ENCODE measurements at places on chromosomes 7 and 10.

GRCh38 chr7:122618585-122619189, 80.2 kb downstream of the RNF133 start:
- DNase-seq, result no peak

DNA sequence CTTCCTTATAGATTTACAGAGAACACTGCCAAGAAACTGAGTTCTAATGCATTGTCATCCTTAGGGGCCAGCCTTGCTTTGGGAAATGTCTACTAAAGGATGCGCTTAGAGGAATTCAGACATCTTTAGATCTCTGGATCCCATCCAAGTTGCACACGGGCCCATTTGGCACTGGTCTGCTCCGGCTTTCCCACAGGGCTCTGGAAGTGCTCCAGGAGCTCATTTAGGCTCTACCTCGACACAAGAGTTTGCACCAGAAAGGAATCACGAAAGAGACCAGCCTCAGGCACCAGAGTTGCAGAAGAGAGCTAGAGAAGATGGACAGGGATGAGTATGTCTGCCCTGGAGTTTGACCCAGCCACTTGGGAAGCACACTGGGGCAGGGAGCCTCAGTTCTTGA, 150.1 kb upstream of the TMEM72 start:
- no peak for DNase-seq

- no peak for DNase-seq
Observed at GRCh38 chr10:117763528-117763927, 221.0 kb downstream of the EMX2 start.

GRCh38 chr7:45578022-45578421, 3.9 kb downstream of the ADCY1 start:
- no peak for DNase-seq

DNA sequence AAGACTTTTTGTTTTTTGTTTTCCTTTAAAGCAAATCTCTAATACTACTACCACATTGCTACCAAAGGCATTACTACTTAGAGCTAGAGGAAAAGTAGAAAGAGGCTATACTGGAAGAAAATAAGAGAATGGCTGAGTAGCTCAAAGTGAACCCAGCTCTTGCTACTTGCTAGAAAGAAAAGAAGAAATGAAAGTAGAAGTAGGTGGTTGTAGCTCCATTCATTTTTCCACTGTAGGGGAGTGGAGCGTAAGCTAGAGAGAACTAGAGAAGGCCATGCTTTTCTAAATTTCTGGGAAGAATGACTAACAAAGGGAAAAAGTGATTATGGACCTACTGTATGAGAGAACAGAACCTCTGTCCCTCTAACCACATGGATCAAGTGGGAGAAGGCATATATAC, 184.4 kb downstream of the PON1 start:
- no peak for DNase-seq

DNA sequence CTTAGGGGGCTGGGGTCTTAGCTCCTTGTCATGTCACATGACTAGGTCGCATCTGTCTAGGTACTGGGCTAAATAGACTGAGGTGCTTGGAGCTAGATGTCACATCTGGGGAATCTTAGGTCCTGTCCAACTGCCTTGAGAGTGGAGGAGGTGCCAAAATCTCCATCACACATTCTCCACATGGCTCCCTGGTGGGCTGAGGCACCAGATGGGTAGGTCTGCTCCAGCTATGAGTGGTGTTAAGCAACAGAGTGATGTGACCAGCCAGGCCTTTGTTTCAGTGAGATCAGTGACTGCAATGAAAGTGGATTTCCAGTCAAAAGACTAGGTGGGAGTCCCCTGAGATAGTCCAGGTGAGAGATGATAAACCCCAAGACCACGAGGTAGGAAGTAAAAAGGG, 251.8 kb downstream of the BMPER start:
- no peak for DNase-seq

DNA sequence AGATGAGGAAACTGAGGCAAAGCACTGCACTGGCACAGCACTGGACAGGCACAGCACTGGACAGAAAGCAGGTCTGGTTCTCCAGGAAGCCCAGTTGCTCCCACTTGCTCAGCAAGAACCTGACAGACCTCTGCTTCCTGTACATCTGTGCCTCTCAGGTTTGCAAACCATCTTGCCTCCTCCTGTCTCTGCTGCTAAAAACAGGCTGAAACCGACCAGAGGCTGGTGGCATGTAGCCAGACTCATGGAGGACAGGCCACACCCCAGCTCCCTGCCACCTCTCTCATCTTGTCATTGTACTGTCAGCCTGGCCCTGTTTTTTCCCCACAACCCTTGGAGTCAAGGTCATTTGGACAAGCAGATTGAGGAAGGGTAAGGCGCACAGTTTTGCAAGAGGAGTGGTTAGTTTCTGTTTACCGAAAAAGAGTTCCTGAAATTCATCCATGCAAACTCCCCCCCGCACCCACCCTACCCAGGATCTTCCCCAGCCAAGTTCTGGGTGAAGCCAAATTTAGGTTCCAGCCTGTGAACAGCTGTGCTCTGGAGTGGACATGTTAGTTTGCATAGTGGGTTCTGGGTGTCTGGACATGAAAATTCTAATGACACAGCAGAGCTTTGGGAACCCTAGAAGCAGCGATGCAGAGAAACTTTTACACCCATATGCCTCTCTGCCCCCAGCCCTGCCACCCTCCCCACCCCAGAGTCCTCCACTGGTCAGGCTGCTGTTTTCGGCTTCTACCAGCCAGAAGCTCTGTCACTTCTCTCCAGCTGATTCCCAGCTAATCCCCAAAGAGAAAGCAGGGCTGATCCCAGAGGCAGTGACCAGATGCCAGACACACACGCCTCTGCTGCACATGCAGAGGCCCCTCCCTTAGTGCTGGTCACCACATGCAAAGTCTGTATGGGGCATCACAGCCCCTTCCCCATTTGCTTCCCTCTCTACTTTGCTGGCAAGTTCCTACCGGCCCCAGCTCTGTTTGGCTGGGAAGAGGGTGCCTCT, 8.5 kb upstream of the C10orf105 start:
- DNase-seq, result peak; percentile 36

- DNase-seq, result no peak
Observed at GRCh38 chr10:62653254-62653653, 151.3 kb upstream of the ADO start.

DNA sequence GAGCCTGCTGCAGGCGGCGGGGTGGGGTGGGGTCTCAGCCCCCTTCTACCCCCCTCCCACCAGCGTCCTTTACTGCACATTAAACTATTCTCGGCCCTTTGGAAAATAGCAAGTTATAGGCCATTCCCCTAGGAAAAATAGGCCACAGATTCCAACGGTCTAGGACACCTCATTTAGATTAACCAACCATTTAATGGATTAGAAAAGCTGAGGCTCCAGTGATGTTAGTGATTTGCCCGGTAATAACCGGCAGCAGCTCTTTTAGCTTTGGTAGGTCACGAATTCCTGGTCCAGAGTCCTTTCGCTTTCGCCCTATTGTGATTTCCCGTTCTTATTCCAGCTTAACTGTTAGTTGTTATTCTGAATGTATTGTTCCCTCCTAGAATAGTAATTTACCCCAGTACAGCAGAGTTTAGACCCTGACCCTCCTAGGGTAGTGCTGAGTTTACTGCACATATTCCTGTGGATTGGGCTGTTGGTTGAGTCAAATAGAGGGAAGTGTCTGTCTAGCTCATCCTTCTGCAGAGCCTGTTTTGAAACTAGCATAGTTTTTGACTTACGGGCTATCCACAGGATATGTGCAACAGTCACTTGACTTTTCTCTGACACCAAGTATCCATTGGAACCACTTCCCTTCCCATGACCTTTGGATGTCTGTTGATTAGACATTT, 754 bp downstream of the GSTO1 start:
- DNase-seq, result peak; percentile 54

GRCh38 chr7:112215787-112216186, 9.3 kb downstream of the ZNF277 start:
- DNase-seq, result peak; percentile 81

- DNase-seq, result no peak
Observed at GRCh38 chr10:131556061-131556896, 244.8 kb upstream of the TCERG1L start.

GRCh38 chr10:29387269-29387668, 98.4 kb downstream of the LYZL1 start:
- no peak for DNase-seq

DNA sequence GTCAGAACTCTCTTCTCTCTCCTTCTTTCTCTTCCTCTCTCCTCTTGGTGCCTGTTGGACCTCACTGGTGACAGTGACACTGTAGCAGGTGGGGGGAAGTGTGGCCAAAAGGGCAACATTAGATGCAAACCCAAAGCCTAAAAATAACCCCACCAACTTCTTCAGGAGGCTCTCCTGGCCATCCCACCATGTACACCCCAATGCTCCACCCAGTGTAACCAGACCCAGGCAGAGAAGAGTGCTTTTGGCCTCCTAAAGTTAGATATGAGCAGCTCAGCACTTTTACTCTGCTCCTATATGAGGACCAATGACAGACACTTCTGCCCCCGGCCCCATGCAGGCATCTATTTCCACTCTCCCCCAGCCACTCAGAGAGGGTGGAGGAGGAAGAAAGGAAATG, 5.5 kb downstream of the MYOZ1 start:
- DNase-seq, result no peak

DNA sequence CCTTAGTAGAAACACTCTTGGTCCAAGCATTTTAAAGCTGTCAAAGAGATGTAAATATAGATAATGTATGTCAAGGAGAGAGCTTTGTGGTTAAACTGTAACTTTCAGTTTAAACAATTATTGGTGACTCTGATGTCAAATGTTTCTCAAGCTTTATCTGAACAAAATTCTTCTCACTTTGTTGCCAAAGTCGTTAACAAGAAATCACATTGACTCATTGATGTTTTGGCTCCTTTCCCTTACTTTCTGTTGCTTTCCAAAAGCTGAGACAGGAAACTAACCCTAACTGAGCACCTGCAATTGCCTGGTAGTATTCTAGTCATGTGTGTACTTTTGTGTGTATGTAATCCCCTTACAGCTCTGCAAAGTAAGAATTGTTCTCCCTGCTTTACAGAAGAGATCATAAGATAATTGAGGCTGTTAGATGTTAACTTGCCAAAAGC, 108.5 kb downstream of the CFTR start:
- DNase-seq, result no peak

DNA sequence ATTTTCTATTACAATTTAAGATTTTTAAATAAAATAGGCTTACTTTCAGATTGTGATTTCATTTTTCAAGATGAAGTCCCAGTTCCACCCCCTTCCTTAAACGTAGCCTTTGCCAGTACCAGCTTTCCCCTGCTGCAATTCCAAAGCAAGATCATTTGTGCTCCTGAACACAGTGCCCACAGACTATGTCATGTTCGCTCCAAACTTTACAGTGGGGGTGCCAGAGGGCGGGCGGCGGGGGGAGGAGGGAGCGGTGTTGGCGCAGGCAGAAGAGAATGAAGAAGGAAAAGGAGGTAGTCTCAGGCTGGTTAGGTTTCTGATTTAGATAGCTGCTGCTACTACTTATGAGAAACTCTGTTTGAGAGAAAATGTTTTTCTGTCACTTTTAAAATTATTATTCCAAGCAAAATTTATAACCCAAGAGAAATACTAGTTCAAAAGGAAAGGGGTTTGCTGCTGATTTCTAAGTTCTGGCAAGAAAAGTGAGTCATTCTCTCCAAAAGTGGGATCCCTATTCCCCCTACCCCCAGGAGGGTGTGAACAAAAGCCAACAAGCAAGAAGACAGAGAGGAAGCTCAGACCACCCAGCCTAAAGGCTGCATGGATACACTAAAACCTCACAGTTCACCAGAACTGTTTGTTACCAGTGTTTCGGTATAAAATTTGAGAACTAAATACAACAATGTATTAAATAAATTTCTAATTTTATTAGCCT, 109.6 kb downstream of the SRPK2 start:
- DNase-seq, result no peak

DNA sequence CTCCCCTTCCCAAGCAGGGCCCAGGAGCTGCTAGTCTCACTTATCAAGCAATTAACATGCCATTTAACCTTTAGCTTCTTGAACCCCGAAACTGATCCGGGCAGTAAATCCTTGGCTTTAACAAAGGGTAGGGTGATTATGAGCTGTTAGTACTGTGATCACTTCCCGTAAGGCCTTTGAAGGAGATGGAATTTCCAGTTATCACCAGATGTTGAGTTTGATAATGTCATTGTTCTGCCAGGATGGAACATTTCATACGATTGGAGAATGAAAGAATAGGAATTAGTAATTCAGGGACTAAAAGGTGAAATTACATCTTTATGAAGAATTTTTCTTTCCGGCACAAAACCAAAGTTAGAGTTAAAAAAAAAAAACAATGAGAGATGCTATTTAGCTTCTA, 570.9 kb upstream of the FOXK1 start:
- DNase-seq, result no peak

GRCh38 chr10:35572583-35572982, 32.6 kb upstream of the GJD4 start:
- DNase-seq, result no peak

- DNase-seq, result no peak
Observed at GRCh38 chr10:72932259-72933015, 22.2 kb downstream of the PLA2G12B start.

- DNase-seq, result no peak
Observed at GRCh38 chr7:98730326-98730725, 113.2 kb downstream of the NPTX2 start.

DNA sequence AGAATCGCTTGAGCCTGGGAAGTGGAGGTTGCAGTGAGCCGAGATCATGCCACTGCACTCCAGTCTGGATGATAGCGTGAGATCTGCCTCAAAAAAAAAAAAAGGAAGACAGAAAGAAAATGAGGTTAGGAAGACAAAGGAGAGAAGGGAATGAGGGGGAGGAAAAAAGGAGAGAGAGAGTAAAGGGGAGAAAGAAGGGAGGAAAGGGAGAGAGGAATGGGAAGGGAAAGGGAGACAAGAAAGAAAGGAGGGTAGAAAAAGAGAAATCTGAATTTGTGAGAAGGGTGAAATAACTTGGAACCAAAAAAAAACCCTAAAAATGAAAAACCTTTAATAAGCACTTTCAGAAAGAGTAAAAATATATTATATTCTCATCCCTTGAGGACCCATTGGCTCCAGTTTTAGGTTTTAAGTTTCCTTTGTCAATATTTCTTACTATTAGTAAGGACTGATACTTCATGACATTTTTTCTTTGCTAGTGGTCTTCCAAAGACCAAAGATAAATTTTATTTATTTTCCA, 54.9 kb downstream of the POT1 start:
- DNase-seq, result no peak

GRCh38 chr7:102988631-102989560, 76.1 kb downstream of the LRRC17 start:
- DNase-seq, result no peak

GRCh38 chr7:28790467-28790866, 167.7 kb downstream of the TRIL start:
- DNase-seq, result no peak

DNA sequence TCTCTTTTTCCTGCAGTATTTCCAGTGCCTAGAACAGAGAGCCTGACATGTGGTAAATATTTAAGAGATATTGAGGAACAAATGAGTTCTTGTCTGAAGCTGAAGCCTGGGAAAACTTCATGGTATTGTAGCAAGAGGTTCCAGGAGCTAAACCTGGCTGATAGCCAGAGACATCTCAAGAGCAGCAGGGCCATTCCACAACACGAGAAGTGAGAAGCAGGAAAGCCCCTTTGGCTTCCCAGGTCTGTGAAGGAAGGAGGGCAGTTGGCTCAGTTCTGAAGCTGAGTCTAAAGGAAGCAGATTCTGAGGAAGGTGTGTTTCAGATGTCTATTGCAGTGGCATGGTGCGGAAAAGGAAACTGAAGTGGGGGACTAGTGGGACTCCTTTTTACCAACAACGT, 63.8 kb upstream of the FAM204A start:
- DNase-seq, result no peak

All from HAP-1 (cell line).